NCI-H1048 (cell line): ENCODE measurements at places on chromosomes 7 and 10.

DNA sequence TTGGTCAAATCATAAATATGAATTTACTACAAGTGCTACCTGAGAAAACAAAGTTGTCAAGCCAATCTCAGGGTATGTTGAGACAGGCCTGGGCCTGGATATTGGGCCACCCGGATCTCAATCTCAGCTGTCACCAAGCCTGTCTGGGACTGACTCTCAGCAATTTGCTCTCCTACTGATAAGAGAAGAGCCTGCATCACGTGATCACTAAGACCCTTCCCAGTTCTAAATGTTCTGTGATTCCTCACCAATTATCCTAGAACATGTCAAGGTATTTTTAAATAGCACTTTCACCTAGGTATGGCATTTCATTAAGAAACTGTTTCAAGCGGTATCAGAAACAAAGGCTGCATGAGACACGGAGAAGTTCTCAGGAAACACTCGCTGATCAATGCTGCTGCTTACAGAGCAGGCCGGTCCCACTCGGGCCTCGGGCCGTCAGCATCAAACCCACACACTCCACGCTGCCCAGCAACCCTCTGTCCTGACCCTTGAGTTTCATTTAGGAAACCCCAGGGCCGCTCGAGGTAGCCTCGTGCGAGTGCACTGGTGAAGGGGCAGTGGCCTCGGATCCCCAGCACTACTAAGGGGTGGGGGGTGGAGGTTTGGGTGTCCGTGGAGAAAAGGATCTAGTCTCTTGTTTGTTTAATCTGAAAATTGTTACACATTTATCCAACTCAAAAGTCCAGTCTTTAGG lies 4.1 kb downstream of the KLF6 start:
- no peak for DNase-seq

DNA sequence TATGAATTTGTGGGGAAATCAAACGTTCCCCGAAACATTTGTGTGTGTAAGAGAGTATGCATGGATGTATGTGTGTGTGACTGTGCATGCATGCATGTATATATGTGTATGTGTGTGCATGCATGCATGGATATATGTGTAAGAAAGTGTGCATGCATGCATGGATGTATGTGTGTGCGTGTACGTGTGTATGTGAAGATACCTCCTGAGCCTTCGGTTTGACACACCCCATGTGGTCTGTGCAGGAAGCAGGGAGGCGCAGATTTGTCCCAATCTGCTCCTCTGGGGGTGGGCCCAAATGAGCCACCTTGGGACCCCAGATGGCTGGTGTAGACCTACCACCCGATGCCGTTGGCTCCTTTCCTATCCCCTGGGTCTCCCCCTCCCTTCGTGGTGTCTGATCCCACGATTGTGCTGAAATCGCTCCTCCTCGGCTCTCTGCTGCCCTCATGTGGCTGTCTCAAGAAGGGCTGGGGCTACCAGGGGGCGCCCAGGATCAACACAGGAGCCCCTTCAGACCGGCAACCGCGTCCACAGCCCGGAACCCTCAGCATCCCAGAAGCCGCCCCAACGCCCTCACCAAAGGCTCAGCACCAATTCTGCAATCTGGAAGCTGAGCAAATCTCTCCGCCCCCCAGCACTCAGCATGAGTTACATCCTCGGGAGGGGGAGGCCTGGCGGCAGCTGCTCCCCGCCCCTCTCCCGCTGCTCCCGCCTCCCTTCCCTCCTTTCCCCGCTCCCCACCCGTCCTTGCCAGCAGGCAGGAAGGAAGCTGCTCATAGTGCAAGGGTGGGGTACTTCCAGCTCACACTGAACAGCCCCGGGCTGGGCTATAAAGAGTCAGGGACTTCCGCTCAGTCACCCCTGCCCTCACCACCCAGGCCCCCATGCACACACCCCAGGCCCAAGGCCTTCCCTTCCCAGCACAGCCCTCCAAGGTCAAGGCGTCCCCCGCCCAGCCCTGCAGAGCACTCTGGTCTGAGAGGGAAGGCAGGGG lies 2.3 kb upstream of the NOS3 start:
- peak; percentile 11 for DNase-seq

DNA sequence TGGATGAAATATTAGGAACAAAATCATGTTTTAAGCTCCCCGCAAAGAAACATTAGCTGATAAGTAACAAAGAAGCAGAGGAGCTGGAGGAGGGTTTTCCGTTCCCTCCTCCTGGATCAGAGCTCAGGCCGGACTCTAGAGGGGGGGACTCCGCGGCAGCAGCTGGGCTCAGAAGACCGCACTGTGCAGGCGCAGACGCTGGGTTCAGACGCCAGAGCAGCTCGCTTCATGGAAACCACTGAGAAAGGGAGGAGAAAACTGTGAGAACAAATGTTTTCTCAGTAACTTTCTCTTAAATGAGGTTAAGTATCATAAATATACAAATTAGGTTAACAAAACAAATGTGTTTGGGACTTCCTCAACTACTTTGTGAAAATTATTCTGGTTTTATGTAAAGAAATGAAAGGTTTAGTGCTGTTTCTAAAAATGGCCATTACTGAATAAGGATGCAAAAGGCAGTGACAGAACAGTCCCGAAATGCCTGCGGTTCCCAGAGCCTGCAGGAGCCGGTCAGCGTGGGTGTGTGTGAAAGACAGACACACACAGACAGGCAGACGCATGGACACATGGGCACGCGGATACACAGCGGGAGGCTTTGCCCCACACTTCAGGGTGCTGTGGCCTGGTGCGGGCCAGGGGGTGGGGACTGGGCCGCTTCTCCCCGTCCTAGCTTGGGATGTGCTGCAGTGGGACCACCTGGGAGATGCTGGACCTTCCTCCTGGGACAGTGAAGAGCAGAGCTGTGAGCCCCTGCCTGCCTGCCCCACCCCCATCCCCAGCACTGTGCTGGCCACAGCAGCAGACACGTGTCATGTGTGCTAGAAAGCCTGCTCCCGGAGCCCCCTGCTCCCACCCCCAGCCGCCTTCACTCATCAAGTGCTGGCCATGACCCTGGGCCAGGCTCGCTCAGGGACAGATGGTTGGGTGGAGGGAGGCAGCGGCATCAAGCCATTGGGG lies 20.3 kb upstream of the ADGRA1 start:
- DNase-seq = no peak

DNA sequence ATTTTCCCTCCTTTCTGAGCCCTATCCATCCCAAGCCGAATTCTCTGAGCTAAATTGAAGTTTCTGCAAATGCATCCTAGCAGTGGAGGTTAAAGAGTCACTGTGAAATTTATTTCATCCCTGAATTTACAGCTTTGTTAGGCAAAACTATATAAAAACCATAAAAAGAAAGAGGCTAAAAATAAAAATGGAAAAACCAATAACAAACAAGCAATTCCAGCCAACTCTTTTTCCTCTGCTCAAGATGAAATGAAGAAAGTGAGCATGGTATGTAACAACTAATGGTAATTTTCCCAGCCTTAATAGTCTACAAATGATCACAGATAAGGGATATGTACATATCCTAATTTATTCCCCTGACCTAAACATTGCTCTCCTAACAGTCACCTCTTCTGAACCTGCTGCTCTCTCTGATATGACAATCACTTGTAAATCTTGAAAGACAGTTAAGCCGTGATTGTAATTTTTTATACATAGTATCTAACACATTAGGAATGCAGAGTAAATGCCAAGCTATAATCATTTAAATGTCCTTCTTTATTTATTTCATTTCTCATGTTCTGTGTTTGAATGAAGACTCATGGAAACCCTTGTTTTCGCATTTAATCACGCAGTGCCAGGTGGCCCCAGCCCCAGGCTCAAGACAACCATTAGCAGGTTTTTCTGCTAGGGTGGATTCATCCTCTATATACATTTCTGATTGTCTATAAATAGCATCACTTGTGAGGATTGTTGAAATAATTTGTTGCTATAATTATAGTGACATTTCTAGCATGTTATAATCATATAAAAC lies 48.6 kb upstream of the NRP1 start:
- DNase-seq = no peak

DNA sequence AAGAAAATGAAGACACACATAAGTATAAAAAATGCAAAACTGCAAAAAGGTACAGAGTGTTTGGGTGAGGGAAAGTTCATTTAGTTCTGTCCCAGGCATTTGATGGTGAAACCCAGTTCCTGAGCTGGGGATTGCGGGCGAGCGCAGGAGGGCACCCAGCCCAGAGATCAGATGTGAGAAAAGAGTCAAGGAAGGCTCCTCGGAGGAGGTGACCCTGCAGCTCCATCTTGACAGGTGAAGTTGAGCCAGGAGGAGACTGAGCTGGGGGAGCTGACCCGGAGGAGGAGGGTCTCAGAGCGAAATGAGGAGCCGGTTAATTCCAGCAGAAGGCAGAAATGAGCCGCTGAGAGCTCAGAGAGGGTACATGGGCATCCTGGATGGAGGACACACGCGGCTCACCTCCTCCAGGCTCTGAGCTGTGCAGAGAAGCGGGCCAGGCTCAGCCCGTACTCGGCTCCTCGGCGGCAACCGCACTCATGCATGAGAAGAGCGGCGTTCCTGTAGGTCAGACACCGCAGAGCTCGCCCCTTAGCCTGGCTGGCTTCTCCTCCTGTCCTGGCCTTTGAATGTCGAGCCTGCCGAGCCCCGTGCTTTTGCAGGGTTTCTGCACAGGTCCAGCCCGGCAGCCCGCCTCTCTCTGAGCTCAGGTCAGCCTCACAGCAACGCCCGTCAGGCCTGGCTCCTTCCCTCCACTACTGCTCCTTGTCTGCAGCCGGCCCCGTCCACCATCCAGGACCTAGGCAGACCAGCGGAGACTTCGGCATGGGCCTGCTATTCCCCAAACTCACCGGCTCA lies 9.5 kb upstream of the RAMP3 start:
- no peak for DNase-seq

GRCh38 chr10:7474388-7474787 lies 63.6 kb upstream of the SFMBT2 start:
- no peak for DNase-seq

DNA sequence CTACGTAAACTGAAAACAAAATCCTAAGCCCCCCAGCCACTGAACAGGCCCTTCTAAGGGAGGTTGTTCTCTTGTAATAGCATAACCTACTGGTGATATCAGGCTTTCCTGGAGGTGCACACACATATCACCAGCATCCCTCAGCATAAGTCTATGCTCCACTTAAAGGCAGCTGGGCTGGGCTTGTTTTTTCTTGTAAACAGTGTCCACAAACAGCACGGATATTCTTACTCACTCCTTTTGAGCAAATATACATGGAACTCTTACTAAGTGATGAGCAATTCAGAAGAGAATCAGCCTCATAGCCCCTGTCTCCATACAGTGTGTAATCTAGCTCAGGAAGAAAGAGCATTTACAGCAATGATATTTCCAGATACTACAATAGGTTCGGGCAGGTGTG lies 2.4 kb downstream of the LRIT1 start:
- DNase-seq = no peak

DNA sequence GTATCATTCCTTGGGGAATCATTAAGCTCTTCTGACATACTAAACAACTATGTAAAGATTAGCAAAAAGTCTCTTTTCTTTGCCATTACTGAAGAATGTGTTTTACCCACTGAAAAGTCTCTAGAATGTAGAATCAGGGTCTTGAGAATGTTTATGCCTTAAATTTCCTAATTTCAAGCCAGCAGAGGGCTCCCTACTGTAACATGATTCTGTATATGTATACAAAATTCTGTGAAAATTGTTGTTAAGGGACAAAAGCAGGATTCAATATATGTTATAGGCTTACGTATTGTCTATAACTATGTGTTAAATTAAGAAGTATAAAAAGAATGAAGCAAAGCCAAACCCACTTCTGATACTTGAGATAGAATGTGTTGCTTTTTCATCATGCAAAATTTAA lies 296.9 kb upstream of the DGKB start:
- no peak for DNase-seq

DNA sequence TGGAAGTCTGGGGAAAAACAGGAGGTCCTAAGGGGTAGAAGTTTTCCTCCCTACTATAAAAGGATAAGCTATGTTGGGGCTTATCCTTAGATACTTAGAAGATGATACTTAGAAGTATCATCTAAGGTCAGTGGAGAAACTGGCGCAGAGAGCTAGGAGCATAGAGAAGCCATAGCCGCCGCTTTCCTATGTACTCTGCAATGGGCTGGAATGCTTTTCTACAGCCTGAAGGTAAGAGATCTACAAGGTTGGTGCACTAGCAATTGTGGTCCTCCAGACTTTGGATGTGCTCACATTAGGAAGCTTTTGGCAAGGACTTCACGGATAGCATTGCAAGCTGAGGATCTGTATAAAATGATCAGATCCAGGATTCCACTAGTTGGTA lies 12.4 kb upstream of the OPTN start:
- DNase-seq = no peak
